ENCODE measurements at places on chromosomes 3 and 15.

GRCh38 chr3:189166321-189166720, 5.5 kb upstream of the TPRG1 start:
- no peak for DNase-seq

DNA sequence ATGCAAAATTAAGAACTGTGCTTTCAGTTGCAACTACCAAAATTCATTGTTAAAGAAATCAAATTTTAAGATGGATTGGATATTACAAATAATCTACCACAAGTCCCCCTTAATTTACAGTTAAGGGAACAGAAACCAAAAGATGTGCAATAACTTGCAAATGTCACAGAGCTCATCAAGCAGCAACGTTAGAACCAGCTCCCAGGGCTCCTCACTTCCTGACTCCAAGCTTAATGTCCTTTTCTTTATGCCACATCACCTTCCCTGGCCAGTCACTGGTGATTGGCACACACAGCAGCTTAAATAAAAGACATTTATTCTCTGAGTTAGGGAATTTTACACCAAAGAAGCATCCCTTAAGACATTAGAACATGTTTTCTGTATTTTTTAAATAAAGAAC, 159.7 kb downstream of the RSL24D1 start:
- no peak for DNase-seq

DNA sequence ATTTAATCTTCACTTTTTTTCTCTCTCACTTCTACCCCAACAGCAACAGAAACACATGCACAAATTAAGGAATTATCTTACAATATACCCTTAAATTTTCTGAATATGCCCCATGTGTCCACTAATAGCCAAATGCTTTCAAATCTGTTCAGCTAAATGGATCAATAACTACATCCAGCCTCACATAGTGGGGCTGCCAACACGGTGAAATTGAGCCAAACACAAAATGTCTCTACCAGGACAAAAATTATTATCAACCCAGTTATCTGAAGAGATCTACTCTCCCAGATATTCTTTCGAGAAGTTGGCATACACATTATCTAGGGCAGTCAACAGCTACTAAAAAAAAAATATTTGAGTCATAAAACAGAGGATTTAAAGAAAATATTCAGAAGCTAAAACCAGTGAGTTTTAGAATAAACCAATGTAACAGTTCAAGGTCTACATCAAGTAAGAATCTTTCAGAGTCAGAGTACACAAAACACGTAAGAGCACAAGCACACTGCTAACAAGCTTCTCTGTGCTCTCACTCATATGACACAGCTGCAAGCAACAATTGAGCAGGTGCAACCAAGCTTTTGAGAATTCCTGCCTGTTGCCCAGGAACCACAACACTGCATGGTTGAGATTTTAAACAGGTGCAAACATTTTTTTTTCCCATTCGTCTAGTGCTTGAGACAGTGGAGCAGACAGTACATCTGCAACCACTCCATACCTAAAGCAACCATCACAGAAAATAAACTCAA, 247.7 kb downstream of the ZBTB20 start:
- no peak for DNase-seq

DNA sequence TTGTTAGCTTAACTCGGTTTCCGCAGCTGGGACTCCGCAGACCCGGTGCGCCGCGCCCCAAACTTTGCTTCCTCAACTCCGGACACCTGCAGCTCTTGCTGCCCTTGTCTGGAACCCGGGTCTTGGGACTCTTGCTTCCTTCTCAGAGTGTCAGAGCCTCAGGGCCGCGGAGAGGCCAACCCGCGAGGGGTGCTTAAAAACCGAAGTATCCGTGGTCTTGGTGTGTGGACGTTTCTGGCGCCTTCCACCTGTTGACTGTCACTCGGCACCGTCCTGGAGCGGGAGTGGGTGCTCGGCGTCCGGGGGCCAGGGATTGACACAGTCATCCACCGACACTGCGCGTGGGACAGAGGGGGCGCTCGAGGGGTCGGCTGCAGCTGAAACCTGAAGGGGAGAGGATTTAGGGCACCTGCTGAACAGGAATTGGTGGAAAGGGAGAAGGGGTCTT, 386 bp downstream of the SQOR start:
- peak; percentile 46 for DNase-seq

GRCh38 chr15:27828746-27829145, 270.4 kb downstream of the OCA2 start:
- no peak for DNase-seq

- no peak for DNase-seq
These were observed 1.9 kb downstream of the RAP2B start for GRCh38 chr3:153163756-153164550.

DNA sequence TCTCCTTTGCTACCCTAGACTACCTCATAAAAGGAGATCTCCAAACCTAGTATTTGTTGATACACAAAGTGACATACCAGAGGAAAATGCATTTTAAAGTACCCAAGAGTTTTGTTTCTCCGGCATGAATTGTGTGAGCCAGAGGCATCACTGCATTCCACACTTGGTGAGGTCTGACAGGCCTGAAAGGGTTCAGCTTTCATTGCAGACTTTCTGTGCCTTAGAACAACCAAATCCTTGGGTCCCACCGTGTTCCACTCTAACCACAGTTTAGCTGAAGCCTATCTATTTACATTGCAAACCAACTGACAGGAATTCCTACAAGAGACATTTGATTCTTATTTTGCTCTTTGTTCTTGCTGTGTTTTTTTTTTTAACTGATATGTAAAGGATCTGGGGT, 21.0 kb upstream of the EID1 start:
- no peak for DNase-seq

DNA sequence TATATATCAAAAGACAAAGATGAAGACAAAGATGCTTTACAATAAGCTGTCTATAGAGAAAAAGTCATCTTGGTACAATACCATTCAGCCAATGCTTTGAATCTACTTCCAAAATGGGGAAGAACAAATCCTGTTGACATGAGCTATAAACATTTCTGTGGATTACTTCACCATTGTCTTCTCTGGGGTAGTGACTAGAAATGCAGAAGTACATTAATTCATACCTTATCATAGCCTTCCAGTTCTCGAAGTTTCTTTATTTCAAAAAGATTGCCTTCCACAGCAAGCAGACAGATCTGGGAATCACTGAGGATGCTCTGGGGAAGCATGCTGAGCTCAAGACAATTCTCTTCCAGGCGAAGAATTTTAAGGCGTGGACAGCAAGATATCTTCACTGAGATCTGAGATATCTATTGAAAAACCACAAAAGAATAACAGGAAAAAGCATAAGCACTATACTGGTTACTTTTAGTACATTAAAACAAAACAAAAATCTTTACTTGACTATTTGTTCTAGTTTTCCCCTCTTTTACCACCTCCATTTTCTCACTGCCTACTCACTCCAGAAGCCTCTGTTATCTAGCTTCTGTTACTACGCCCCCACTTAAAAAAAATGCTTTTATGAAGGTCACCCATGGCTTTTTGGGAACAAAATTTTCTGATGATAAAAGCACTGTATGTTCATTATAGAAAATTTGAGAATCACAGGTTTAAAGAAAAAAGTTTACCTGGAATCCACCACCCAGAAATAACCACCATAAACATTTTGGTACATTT, 3.6 kb downstream of the LRRC57 start:
- DNase-seq, result no peak

DNA sequence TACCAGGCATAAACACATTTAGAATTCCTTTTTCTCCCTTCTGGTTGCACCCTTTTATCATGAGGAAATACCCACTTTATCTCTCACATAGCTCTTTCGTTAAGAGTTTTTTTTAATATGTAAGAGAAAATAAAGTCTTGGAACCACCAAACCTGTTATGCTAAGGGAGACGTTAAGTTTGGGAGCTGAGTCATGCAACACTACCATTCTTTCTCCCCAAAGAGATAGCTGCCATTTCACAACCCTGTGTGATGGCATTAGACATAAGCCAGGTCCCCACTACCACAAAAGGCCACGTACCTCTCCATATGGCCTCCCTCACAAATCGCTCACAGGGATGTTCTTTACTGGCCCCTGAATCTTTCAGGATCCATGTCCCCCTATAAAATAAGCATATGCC, 7.6 kb upstream of the NIPA1 start:
- no peak for DNase-seq

GRCh38 chr15:68595260-68595564, 16.4 kb downstream of the CORO2B start:
- no peak for DNase-seq

- no peak for DNase-seq
These were observed 32.9 kb upstream of the ALPK3 start for GRCh38 chr15:84784262-84784661.

DNA sequence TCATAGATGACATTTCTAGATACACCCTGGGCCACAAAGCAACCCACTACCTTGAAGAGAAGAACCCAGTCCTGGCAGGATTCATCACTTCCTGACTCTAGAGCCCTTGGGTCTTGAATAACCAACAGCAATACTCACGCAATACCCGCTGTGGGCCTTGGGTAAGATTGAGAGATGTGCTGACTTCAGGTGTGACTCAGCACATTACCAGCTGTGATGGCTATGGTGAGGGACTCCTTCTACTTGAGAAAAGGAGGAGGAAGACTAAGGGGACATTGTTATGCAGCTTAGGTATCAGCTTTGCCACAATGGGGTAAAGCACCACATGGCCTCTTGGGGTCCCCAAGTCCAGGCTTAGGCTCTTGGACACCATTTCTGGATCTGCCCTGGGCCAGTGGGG, 14.9 kb downstream of the C3orf33 start:
- DNase-seq, result no peak

- DNase-seq, result no peak
These were observed at the start of gene LINGO1 for GRCh38 chr15:77632534-77633133. TSS of gene LINGO1 (minus strand) at chr15:77632912. CDS start at chr15:77632315, 597 bp downstream.

- DNase-seq, result no peak
These were observed 33.4 kb downstream of the SLCO3A1 start for GRCh38 chr15:91886878-91887277.

GRCh38 chr3:46923559-46924350, 46.2 kb downstream of the PTH1R start:
- DNase-seq, result peak; percentile 14

DNA sequence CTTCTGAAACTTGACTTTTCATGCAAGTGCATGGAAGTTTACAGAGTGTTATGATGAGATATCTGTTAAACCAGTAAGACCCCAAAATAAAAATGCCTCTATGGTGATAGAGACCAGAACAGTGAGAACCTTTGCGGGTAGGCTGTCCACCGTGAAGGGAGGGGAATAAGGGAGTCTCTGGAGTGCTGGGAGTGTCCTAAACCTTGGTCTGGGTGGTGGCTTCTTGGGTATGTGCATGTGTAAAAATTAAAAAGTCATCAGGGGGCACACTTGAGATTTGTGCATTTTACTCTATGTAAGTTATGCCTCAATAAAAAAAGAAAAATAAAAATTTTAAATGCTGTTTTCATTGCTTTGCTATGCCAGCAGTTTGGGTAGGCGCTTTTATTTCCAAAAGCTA, 38.2 kb upstream of the BNC1 start:
- DNase-seq, result no peak

- no peak for DNase-seq
These were observed 1.8 kb upstream of the GPR15 start for GRCh38 chr3:98529856-98530459.

- no peak for DNase-seq
These were observed 163.8 kb upstream of the CDIN1 start for GRCh38 chr15:36415643-36416042.

DNA sequence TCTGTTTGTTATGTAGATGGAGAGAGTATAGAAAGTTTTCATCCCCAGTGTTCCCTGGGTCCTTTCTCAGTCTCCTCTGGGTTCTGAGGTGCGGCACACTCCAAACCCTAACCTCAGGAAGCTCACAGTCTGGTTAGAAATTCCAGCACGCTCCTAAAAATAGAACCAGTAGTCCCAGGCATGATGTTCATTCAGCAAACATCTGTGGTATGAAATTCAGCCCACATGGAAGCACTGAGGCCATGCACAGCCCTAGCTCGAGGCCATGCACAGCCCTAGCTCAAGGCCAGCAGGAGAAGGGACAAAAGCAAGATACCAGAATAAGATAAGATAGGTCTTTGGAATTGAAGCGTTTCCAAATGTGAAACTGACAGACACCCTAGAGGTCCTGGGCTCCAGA, 82.3 kb upstream of the OXTR start:
- no peak for DNase-seq

DNA sequence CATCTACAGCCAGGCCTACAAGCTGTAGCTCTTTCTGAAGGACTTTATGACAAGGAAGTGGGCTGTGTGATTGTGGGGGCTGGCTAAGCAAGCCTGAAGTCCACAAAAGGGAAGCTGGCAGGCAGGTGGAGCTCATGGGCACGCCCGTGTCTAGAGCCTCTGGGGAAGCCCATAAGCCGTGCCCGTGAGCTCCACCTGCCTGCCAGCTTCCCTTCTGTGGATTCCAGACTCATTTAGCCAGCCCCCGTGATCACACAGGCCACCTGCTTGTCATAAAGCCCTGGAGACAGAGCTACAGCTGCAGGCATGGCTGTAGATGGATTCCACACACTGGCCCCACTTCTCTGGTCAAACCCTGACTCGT, 15.2 kb downstream of the EFCC1 start:
- DNase-seq, result peak; percentile 35

DNA sequence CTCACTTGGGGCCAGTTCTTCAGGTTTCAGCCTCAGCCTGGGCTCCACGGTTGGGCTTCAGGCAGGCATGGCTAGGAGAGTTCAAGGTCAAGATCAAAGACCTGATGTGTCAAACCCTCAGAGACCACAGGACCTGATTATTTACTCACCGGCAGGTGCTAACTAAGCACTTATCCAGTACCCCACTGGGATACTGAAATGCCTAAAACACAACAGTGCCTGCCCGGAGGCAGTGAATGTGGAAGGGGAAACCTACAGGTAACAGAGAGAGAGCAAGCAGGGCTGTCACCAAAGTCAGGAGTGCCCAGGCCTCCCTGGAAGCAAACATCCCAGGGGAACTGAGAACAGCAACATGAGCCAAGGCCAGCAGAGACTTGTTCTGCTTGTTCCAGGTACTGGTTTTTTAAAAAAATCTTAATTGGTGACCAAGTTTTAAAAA, 6.7 kb downstream of the IDH2 start:
- DNase-seq, result no peak

GRCh38 chr15:68278595-68279405, 1.3 kb downstream of the FEM1B start:
- DNase-seq, result no peak

DNA sequence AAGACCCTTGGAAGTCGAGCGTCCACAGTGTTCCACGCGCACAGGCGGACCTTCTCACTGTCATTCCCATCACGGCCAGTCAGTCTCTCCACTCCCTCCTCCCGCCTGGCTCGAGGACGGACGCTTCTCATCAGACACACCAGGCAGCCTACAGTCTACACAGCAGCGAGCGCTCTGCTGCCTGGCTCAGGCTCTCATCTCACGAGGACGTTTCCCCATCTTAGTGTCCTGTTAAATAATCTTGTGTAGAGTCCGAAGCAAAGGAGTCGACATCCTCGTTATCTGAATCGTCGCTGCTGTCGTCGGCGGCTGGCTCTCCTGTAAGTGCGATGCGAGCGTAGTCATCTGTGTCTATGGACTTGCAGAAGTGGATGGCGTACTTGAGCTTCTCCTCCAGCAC, 12.4 kb upstream of the OCA2 start:
- no peak for DNase-seq

DNA sequence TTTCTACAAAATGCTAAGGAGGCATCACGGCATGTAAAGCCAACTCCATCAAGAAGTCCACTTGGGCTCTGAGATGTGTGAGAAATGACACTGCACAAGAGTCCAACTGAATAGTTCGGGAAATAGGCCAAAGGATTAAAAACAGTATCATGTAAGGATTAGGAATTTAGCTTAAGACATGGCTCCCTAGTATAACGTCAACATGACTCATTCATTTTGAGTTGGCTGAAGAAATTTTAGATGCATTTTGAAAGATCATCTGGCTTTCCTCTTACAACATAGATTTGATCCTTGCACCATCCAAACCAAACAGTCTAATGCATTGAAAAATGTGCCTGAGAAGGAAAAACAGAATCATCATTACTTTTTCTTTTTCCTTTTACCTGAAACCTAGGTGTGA, 109.3 kb upstream of the MME start:
- DNase-seq, result no peak

Measured in stimulated activated CD4-positive, alpha-beta T cell treated with anti-CD3 and anti-CD28 coated beads, Interleukin-1b, Interleukin-23, amount 100 ng/mL, for 4 hours (primary cell).